ENCODE measurements at places on chromosomes 12 and 14. TPM values are rescaled to one million over a fixed set of nuclear protein-coding genes. Genes with fewer than 3 reads are reported as not detected.

DNA sequence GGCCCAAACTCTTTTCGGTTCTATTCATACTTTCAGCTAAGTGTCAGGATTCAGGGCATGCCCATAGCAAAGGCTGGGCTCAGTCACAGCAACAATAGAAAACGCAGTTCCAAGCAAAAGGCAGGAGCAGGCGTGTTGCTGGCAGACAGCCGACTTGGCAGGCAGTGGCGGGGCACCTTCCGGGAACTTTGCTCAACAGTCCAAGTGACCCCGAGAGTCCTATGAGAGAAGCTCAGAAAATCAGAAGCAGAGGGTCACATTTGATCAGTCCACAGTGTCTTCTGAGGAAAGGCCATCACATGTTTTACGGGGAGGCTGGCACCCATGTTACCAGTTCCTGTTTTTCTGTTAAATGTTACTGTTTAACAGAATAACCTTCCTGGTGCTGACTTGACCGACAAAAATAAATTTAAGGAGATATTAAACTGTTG is 115.0 kb downstream of the DACT1 start:
- DNase-seq, result no peak

DNA sequence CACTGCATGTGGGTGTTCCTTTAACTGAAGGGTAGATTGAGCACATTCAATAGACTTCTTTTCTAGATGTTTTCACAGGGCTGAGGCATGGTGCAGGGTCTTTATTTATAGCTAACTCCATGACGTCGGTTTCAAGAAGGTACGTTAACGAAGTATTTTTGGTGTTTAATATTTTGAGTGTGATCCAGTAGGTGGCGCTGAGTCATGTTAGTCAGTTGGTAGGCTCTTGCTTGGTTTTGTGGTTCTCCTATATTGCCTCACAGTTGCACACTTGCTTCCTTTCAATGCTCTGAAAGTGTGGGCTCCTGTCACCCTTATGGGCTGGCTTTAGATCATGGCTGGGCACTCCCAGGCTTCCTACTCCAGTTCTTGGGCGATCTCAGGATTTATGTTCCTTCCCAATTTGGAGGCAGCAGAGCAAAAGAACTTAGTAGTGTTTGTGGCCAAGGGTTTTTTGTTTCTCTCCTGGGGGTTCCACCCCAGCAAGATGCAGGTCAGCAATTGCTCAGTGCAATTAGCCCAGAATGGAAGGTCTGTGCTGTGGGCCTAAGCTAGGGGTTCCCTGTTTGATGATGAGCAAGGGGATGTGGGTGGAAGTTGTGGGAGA is 471.6 kb upstream of the FOXG1 start:
- DNase-seq, result no peak

GRCh38 chr12:5230156-5230555 is 186.5 kb downstream of the KCNA5 start:
- no peak for DNase-seq

- DNase-seq, result no peak
These were observed 73.1 kb downstream of the ACADS start for GRCh38 chr12:120798696-120799095.

- no peak for DNase-seq
These were observed 384.5 kb upstream of the DDHD1 start for GRCh38 chr14:53537422-53538315.

DNA sequence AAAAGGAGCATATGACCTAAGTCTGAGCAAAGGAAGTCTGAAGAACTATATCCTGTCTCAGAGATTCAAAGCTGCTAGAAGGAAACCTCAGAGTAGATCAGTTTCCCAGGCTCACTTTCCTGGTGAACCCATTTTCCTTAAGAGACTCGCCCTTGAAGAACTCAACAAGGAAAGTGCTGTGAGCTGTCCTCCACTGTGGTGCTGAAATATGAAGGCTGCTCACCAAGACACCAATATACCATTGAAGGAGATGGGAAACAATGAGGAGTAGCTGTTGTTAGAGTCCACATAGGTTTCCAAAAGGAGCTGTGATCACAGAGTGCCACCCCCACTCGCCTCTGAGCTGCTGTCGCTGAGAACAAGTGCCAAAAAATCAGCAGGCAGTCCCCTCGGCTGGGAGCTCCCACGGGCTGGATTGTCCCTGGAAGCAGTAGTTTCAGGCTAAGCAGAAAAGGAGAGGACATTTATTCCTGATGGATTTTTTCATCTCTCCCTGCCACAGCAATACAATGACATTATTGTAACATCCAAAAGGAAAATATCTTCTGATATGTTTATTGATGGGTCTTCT is 282.1 kb downstream of the RPS29 start:
- no peak for DNase-seq

DNA sequence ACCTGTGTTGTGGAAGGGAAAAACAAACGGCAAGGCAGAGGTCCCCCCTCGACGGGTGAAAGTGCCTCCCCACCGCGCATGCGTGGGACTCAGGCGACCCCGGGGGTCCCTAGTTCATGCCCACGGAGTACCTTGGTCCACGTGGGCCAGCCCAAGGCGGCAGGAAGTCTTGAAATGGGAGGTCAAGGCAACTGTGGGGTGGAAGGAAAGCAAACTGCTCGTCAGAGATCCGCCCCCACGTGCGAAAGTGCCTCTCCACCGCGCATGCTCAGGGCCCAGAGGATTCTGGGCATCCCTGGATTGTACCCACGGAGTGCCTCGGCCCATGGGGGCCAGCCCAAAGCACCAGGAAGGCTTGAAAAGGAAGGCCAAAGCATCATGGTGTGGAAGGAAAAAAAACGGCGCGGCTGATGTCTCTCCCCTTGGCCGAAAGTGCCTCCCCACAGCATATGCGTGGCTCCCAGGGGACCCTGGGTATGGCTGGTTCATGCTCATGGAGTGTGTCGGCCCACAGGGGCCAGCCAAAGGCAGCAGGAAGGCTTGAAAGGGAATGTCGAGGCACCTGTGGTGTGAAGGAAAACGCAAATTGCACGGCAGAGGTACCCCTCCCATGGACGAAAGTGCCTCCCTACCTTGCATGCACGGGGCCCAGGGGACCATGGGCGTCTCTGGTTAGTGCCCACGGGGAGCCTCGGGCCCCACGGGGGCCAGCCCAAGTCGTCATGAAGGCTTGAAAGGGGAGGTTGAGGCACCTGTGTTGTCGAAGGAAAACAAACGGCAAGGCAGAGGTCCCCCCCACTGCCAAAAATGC is 369.7 kb downstream of the ALG10 start:
- DNase-seq, result peak; percentile 81

- no peak for DNase-seq
These were observed 2.1 kb upstream of the NDRG2 start for GRCh38 chr14:21026988-21027315.

GRCh38 chr12:97452839-97453238 is 9.8 kb upstream of the RMST start:
- no peak for DNase-seq

GRCh38 chr12:121162384-121162783 is 29.7 kb downstream of the P2RX7 start:
- no peak for DNase-seq

The KRT4 gene
- total RNA-seq, result 0.17 TPM

The ABCC9 gene
- 44.1 TPM for total RNA-seq

The CCDC38 gene
- total RNA-seq, result not detected

Measured in esophagus muscularis mucosa (tissue), 4 donors.